Body of pancreas (tissue), 4 donors: ENCODE measurements at places on chromosomes 4 and X. TPM values are rescaled to one million over a fixed set of nuclear protein-coding genes. Genes with fewer than 3 reads are reported as not detected.
A peak's percentile ranks its signal among the peaks of the same experiment; 100 is the strongest.

The GAGE12F gene
- not detected for total RNA-seq

The BTC gene
- 1.8 TPM for total RNA-seq

The KLHL4 gene
- 0.78 TPM for total RNA-seq

The PAK3 gene
- total RNA-seq, result 43.5 TPM

The TMPRSS11B gene
- not detected for total RNA-seq

DNA sequence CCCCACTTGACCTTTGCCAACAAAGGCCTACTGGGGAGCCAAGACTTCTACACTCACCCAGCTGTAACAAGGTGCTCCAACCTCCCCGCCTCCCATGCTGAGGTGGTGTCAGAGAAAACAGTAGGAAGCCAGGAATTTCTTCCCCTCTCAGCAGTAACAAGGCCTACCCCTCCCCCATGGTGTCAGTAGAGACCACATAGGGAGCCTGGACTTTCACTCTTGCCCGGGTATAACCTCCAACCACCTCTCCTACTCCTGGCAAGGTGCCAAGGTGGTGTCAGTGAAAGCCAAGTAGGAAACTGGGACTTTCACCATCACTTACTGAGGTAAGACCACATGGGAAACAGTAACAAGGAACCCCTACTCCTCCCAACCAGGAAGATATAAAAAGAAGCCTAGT lies 93.1 kb downstream of the SLC16A2 start:
- DNase-seq, result no peak

DNA sequence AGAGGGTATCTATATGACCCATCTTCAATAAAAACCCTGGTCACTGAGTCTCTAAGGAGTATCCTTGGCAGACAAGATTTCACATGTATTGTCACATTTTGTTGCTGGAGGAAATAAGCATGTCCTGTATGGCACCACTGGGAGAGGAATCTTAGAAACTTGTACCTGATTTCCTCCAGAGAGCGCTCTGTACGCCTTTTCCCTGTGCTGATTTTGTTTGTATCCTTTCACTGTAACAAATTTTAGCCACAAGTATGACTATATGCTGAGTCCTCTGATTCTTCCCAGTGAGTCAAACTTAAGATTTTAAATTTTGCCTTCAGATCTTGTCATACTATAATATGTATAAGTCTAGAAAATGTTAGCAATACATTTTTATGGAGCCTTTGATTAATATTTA lies 102.8 kb downstream of the ITIH6 start:
- DNase-seq, result no peak

DNA sequence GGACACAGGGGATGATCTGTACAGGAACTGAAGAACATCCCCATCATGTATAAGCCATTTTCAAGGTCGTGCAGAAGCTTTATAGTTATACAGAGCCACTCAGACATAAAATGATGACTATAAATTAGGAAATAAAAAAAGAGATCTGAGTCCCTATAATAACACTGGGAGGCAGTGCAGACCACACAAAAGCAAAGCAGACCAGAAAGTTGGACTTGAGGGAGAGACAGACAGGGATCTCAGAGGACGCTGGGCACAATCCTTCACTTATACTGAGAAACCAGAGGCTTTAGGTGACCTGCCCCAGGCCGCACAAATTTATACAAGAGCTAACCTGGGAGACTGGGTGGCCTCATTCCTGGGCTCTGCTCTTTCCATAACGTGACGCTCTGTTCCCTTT lies 70.5 kb downstream of the HADH start:
- peak; percentile 20 for DNase-seq

DNA sequence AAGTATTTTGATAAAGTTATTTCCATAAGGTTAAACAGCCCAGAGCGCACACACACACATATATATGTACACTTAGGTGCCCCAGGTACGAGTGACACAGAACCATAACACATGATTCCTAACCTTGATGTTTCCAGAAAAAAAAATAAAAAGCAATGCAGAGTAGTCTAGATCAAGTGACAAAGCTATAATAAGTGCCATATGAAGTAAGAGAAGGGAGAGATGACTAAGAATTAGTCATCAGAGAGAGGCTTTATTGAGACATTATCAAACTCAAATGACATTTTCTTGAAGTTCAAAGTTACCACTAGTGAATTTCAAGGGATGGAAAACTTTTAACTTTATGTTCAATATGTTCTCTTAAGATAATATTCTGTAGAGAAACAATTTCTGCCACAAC lies 215.0 kb downstream of the HTR2C start:
- DNase-seq, result no peak

DNA sequence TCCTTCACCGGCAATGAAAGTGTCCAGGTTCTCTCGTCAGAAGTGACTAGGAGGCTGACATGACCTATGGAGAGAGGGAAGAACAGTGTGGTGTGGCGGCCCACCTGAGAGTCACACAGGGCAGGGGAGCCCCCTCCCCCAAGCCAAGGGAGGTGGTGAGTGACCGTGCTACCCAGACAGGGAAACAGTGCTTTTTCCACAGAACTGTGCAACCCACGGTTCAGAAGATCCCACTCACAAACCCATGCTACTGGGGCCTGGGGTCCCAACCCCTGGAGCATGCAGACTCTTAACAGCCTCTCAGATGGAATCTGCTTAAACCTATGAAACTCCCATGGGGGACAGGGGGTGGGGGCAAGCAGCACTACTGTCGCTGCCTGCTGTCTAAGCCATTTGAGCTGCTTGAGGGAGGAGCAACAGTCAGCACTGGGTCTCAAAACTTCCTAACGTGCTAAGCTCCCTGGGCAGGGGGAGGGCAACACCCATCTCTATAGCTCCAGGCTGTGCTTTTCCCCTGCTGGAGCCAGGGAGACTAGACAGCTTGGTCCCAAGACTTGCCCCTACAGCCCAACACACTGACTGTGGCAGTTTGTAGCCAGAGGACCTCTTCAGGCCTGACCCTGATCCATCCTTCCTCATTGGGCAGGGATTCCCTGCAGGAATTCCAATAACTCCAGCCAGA lies 850.4 kb upstream of the AADAT start:
- no peak for DNase-seq

GRCh38 chr4:119025916-119026661 lies 109.5 kb upstream of the MYOZ2 start:
- no peak for DNase-seq

GRCh38 chr4:73432169-73433000 lies 3.6 kb upstream of the AFP start:
- DNase-seq, result no peak
